Substantia nigra (tissue), 51 donors: ENCODE measurements at places on chromosomes 13 and 19.

DNA sequence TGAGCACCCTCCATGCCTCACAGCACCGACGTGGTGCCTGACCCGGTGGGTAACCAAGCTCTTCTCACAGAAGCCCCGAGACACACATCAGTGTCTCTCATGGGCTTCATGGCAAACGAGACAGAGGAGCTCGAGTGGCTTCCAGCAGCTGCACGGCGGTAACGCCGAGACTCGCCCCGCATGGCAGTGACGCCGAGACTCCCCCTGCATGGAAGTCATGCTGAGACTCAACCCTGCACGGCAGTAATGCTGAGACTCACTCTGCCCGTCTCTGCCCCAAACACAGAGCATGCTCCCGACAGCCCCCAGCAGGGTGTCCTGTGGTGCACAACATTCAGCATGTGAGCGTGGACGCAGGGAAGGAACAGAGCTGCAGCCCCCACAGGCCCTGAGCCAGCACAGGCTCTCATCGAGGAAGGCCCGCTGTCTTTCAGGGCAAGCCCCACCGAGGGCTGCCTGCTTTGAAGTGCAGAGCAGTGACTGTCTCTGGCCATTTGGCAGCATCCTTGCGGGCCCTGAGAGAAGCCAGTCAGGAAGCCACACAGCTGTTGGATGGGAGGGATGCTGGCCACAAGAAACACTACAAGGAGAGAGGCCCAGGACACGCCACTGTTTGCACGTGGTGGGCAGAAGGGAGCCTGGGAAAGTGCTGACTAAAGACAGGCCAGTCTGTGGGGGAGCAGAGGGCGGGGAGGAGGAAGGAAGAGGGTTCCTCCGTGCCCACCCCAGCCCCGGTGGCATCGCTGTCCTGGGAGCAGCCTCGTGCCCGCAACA, 9.5 kb downstream of the GAS6 start:
- DNase-seq: peak; percentile 27

DNA sequence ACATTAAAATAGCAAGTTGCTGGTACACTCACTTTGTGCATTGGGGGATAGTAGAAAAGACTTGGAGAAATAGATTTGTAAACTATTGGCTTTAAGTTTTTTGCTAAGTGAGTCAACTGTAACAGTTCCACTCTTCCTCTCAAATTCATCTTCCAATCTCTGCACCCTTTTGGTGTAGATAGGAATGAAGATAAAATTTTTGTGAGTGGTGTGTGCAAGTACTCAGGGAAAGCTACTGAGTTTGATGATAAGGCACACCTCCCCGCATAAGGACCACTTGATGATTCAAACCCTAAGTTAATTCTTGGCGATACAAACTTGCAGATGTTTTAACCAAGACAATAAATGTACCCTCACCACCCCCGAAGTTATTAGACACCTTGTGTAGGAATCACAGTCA, 168.3 kb upstream of the SLITRK1 start:
- no peak for DNase-seq

- DNase-seq: no peak
Observed at GRCh38 chr13:97515643-97516042, 81.7 kb downstream of the RAP2A start.

GRCh38 chr13:70518081-70518480, 409.8 kb upstream of the KLHL1 start:
- no peak for DNase-seq

- DNase-seq: peak; percentile 49
Observed at GRCh38 chr19:18672044-18672451, 11.4 kb upstream of the CRTC1 start.

- DNase-seq: no peak
Observed at GRCh38 chr19:17654993-17655392, 33.2 kb downstream of the UNC13A start.

DNA sequence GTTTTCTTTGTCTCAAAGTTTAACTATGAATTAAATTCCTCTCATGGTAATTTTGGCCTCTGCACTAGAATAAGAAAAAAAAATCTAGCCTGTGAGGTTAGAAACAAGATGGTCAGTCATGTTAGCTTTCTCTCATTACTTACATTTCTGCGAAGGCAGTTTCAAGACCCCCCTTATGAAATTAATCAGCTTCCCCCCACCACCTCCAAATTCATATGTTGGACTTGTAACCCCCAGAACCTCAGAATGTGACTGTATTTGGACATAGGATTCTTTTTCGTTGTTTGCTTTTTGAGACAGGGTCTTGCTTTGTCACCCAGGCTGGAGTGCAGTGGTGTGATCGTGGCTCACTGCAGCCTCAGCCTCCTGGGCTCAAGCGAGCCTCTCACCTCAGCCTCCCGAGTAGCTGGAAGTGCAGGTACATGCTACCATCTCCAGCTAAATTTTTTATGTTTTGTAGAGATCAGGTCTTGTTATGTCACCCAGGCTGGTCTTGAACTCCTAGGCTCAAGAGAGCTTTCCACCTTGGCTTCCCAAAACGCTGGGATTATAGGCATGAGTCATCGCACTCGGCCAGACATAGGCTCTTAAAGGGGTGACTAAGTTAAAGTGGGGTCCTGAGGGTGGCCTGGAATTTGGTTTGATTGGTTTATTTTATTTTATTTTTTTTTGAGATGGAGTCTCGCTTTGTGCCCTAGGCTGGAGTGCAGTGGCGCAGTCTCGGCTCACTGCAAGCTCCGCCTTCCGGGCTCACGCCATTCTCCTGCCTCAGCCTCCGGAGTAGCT, 1.4 kb downstream of the PLA2G4C start:
- DNase-seq: no peak

DNA sequence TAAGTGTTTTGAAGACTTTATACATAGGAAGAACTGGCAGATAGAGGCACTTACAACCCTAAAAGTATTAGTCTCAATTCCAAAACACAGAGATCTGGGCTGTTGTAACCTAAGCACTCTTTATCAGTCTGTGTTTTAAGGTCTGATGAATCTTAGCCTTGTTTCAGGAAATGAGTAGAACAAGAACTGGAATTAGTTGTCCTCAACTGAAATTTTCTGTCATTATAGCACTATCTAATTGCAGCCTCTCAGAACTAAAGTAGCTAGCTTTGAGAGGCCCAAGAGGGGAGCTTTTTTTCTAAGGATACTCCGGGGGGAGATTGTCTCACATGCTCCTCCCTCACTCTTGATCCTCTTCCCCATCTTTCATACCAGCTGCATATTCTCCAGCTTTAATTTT, 13.1 kb downstream of the HNRNPM start:
- DNase-seq: no peak
